ENCODE measurements at places on chromosomes 5 and 9.

GRCh38 chr5:55633574-55634208 is 78.4 kb downstream of the SLC38A9 start:
- no peak for DNase-seq

DNA sequence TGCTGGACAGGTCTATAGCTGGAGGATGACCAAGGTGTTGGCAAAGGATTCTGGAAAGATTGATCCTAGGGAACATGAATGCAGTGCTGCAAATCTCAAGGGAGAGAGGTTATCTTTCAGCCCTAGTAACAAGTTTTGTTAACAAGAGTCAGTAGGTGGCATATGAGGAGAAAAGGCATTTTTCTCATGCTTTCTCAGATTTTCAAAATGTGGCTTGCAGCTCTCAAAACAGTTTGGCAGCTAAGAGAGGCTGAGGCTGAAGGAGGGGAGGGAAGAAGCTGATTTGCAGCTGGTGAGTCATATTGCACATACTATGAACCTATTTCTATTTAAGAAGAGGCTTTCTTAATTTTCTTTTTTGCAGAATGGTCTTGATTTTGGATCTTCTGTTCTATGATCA is 64.3 kb upstream of the PCA3 start:
- DNase-seq = peak; percentile 42

GRCh38 chr5:31741496-31741895 is 102.6 kb downstream of the PDZD2 start:
- no peak for DNase-seq

- no peak for DNase-seq
Observed at GRCh38 chr9:114671605-114672004, 10.4 kb downstream of the TEX48 start.

GRCh38 chr5:4772591-4772990 is 367.5 kb upstream of the ADAMTS16 start:
- no peak for DNase-seq

DNA sequence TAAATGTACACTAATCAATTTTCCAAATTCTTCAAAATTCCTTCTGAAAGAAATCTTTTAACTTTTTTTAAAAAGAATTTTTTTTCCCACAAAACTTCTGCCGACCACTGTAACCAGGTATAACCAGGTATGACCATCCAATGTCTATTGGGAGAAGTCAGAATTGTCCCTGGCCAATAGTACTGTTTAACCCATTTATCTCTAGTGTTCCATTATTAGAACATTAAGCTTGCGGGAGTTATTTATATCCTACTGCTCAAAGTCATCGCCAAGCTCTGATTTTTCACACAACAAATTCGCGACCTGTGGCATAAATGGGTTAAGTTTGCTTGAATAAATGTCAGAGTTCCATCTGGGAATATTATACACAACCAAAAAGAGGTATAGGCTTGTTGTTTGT is 343.2 kb downstream of the ANXA1 start:
- no peak for DNase-seq

- DNase-seq = peak; percentile 15
Observed at GRCh38 chr9:14428781-14429230, 114.9 kb upstream of the NFIB start.

DNA sequence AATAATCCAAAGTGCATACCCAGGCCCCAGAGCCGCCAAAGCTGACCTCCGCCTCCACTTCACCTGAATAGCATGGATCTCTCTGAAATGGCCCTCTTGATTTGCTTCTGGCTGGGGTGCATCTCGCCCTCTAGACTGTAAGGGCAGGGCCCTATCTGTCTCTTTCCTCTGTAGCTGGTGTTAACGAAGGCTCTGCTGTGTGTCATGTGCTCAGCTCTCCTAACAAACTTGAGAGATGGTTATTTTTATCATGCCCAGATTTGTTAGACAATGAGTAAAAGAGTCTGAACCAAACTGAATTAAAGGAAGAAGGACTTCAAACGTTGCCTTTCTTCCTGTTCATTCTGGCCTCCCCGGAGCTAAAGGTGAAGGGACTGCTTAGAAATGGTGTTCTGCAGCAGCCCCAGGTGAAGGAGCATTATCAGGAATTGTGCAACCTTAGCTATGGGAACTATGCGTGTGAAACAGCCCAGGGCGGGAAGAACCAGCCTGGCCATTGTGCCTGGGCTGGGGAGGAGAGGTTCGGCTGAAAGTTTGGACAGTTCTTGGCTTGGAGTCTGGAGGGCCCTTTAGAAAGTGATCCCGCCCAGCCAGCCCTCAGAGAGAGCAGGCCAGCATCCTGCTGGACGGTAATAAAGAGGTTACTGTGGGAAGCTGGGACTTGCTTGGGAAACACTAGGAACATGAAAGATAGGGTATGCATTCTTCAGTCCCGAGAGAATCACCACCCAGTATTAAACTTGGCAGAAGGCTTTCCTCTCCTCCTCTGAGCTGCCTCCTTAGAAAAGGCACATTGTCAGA is 73.5 kb downstream of the WWC1 start:
- DNase-seq = no peak

- DNase-seq = no peak
Observed at GRCh38 chr5:5344051-5344571, 78.4 kb upstream of the ICE1 start.

Data from GM04504 (cell line).